ENCODE measurements at places on chromosomes 12 and 14.

DNA sequence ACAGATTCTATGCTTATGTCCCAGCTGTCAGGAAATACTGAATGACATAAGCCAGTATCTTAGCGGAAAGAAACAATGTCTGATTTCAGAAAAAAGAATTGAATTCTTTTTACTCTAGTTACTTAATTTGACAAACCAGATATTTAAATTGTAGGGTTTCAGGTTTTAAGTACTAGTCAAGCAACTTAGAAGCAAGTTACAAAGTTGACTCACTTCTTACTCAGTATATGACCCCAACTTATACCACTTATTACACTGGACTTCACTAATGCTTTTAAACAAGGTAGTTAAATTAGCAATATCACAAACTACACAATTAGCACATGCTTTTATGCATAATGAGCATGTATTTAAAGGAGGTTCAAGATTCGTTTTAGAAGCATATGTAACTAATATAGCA lies 7.1 kb downstream of the GMFB start:
- H3K27ac ChIP-seq: no peak overlapping the region
- H3K4me1 ChIP-seq: peaks cover 11% of the 10 kb centered on the region
- no peak for DNase-seq
- no peak overlapping the region for H3K4me3 ChIP-seq

DNA sequence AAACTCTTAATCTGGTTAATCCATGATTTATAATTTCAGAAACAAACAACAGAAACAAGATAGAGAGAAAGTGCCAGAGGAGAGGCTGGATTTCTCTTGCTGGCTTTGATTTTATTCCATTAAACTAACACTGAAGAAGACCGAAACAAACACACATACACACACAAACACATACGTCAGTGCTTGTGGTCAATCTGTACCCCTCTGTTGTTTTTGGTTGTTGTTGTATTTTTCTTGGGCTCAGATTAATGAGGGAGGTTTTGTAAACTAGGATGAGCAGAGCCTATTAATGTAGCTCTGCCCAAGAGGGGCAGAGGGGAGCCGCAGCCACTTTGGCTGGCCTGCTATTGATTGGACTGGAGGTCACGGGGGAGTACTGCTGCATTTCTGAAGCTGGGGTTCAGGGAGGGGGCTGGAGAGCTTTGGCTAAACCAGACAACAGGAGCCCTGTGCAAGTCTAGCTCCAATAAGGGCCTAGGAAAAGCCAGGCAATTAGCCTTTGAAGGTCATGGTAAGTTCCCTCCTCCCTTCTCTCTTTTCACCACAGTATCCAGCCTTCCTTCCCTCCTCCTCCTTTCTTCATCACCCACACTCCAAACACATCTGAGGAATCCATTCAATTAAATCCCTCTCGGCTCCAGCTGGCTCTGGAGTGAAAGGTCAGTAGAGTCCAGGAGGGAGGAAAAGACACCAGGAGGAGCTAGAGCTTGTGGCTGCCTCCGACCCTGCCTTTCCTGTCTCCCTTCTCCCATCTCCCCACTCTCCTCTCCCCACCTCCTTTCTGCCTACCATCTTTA lies 344.1 kb upstream of the LMO3 start:
- H3K4me1 ChIP-seq: no peaks in the 10 kb centered on the region
- no peak for DNase-seq
- no peaks in the 10 kb centered on the region for H3K27me3 ChIP-seq
- H3K27ac ChIP-seq: no peak overlapping the region

- H3K4me1 ChIP-seq: no peaks in the 10 kb centered on the region
- no peaks in the 10 kb centered on the region for H3K27me3 ChIP-seq
- no peak overlapping the region for H3K27ac ChIP-seq
- H3K36me3 ChIP-seq: no peaks in the 10 kb centered on the region
- DNase-seq: no peak
- no peak overlapping the region for H3K4me3 ChIP-seq
These were observed 208.5 kb downstream of the C12orf50 start for GRCh38 chr12:87820524-87821202.

DNA sequence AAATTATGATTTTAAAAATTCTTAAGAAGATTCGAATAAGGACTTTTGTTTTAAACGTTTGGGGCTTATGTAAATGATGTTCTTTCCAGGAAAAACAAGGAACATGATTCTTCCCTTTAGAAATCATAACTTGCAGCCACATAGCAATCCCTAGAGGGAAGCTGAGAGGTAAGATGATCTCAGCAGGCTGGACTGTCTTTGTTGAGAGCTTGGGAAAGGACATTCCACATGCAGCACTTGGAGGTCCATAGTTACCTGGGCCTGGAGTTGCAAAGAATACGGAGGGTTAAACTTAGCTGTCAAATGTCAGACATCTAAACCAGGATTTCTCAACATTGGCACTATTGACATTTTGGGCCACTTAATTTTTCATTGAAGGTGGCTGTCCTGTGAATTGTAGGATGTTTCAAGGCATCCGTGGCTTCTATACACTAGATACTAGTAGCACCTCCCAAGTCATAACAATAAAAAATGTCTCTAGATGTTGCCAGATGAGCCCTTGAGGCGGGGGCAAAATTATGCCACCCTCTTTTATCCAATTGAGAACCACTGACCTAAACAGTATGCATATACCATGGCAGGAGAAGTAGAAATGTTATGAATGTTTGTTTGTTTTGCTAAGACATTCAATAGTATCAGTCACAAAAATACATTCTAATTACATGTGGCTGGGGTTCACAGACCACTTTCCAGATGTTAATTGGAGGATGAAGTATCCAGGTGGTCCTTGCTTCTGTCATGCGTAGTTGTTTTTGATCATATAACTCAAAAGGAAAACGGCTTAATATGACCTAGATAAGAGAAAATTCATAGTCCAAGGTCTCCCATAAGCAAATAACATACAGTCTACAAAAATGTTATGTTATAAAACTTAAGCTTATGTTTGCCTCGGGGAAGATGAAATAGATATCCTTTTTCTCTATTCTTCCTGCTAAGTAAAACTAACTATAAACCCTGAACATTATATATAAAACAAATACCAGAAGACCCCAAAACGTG lies 30.5 kb downstream of the TTC6 start:
- no peaks in the 10 kb centered on the region for H3K4me1 ChIP-seq
- no peak overlapping the region for H3K27ac ChIP-seq
- peaks cover 27% of the 10 kb centered on the region for H3K27me3 ChIP-seq
- no peak for DNase-seq
- H3K4me3 ChIP-seq: no peak overlapping the region

DNA sequence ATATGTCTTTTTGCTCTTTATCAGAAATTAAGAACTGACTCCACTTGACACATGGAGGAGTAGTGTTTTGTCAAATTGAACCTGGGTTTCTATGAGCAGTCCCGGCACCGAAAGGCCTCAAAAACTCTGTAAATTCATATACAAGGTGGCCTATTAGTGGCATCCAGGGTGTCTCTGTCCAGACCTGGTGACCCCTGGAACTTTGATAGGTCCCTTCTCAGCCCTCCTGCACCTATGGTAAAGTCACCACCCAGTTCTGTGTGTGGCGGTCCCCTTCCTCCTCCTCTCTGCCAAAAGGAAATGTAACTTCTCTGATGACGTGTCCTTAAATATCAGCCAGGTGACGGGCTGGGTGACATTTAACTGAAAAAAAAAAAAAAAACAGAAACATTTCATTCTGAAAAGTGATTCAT lies 204.0 kb upstream of the FOXN3 start:
- H3K4me3 ChIP-seq: no peak overlapping the region
- H3K4me1 ChIP-seq: peaks cover 37% of the 10 kb centered on the region
- no peaks in the 10 kb centered on the region for H3K27me3 ChIP-seq
- H3K27ac ChIP-seq: no peak overlapping the region

DNA sequence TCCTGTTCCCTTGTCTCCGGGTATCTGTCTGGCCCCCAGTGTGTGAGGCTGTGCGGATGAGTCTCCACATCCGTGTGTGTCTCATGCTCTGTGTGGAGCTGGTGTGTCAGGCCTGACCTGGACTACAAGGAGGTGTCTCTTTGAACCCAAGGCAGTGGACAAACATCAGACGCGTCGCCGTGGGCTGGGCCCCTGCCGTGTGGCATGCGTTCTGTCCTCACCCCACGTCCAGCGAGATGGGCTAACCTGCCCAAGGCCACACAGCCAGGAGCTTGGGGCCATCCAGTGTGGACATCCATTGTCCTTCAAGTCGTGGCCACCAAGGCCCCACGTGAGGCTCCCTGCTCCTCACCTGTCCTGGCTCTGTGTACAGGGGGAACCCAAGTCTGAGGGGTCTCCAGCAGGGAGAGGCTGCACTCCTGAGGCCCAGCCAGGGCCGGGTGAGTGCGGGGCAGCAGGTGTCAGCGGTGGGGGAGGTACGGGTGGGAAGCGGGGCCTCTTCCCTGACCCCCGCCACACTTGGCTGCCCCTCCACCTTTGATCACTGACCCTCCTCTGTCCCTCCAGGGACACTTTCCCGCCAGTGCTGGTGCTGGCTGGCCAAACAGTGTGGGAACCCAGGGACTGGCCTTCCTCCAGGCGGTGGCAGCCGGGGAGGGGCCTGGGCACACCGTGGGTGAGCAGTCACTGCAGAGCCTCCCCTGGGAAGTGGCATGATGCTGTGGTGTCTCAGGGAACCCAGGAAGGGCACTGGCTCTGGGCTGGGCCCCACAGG lies 48.5 kb downstream of the CYP46A1 start:
- no peaks in the 10 kb centered on the region for H3K36me3 ChIP-seq
- no peak overlapping the region for H3K4me3 ChIP-seq
- DNase-seq: peak; percentile 10
- no peaks in the 10 kb centered on the region for H3K27me3 ChIP-seq
- H3K27ac ChIP-seq: no peak overlapping the region

GRCh38 chr12:128609861-128610260 lies 213.9 kb downstream of the SLC15A4 start:
- H3K27me3 ChIP-seq: no peaks in the 10 kb centered on the region
- no peaks in the 10 kb centered on the region for H3K36me3 ChIP-seq
- H3K27ac ChIP-seq: no peak overlapping the region
- no peak overlapping the region for H3K4me3 ChIP-seq

GRCh38 chr14:50312734-50313054 lies 570 bp downstream of the DMAC2L start:
- peak overlapping the region; percentile 91 for H3K4me3 ChIP-seq
- peak overlapping the region; percentile 98 for H3K27ac ChIP-seq
- DNase-seq: no peak
- peaks cover 20% of the 10 kb centered on the region for H3K4me1 ChIP-seq
- no peaks in the 10 kb centered on the region for H3K36me3 ChIP-seq

DNA sequence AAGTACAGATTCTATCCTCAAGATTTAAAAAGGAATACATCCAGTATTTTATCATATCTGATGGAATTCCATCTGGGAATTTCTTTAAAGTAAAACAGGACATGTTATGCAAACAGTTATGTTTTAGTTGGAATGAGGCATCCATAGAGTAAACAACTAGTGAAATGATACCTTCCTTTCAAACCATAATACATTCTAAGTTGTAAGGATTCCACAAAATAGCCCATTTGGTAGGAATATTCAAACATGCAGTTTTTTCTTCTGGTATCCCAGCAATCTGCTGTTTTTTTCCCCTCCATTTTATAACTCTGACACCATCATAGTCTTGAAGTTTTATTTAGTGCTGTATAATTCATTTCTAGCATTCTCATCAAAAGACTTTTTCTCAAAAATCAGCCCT lies 149.6 kb downstream of the ADAMTS20 start:
- no peaks in the 10 kb centered on the region for H3K27me3 ChIP-seq
- no peaks in the 10 kb centered on the region for H3K4me1 ChIP-seq
- no peak for DNase-seq
- H3K4me3 ChIP-seq: no peak overlapping the region
- no peak overlapping the region for H3K27ac ChIP-seq

DNA sequence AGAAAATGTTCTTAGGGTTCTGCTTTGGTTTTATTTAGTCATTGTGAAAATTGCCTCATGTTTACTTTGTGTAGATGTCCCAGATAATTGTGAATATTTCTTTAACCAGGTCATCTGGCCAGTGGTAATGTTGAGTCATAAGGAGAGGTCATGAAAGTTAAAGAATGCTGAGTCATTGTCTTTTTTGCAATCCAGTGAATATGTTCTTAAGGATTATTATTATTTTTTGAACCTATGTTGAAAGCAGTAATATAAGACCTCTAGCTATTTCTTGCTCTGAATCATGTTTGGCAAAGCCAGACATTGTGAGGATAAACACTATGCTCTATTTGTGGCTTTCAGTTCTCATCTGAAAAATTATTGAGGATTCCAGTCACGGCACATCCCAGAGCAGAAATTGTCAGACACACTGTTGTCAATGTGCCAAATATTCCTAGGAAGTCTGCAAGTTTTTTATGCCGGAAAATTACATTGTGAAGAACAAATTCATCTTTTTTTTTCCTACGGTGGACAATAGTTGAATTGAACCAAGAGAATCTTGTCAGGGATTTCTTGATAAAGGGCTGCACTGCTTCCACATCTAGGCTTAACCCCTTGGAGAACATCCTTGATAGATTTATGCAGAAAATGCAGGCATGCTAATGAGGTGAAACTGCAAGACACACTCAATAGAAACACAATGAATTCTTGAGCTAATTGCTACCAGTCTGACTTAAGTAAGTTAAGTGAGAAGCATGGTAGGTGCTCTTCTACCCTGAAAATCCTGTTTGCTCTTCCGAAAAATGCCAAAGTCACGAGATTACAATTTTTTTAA lies 369.6 kb downstream of the ATP23 start:
- DNase-seq: no peak
- H3K27ac ChIP-seq: peak overlapping the region; percentile 49
- peaks cover 17% of the 10 kb centered on the region for H3K4me1 ChIP-seq
- H3K36me3 ChIP-seq: no peaks in the 10 kb centered on the region
- no peaks in the 10 kb centered on the region for H3K27me3 ChIP-seq
- no peak overlapping the region for H3K4me3 ChIP-seq

DNA sequence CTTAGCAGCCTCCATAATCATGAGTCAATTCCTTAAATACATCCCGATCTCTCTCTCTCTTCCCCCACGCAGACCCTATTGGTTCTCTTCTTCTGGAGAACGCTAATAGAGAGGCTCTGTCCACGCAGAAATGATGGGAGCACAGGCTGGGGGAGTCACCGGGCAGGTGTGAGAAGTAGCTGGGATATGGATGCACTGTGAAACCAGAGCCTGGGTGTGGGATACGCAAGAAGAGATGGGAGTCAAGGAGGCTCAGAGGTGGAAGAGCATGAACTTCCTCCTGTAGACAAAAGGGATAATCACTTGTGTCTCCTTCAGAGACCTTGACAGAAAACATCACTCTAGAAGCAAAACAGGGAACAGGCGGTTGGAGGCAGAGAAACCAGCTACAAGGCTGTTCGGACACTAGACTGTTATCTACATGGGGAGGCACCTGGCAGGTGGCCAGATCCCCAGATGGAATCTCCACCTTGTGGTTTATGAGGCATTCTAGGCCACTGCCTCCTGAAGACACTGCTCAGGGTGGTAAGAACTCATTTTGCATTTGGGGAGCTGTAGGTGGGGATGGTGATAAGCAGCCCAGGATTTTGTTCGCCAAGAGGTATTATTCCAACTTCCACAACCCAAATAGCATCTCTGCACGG lies 7.2 kb upstream of the SELPLG start:
- no peaks in the 10 kb centered on the region for H3K36me3 ChIP-seq
- no peak overlapping the region for H3K27ac ChIP-seq
- H3K4me3 ChIP-seq: no peak overlapping the region
- no peaks in the 10 kb centered on the region for H3K27me3 ChIP-seq

DNA sequence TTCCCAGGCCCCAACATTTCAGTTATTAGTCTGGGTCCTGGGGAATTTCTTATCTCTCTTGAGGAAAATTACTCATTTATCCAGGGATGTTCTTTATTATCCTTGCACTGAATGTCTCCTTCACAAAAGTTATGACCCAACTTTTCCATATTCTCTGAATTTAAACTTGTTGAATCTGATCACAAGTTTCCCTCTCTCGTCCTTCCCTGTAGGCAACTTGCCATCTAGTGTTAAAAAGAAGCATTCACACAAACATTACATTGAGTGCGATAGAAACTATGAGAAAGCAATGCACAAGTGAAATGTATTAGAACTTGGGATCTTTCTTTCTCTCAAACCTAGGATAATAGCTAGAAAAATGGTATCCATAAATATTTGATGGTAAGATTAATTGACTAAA lies 608.4 kb downstream of the FSCB start:
- H3K27ac ChIP-seq: no peak overlapping the region
- no peaks in the 10 kb centered on the region for H3K27me3 ChIP-seq
- no peaks in the 10 kb centered on the region for H3K4me1 ChIP-seq
- H3K4me3 ChIP-seq: no peak overlapping the region
